Activated T-helper 1 cell treated with Interleukin-2 at 50 U/mL for 16 hours (primary cell): ENCODE measurements at places on chromosomes 3 and 15.
A peak's percentile ranks its signal among the peaks of the same experiment; 100 is the strongest.

DNA sequence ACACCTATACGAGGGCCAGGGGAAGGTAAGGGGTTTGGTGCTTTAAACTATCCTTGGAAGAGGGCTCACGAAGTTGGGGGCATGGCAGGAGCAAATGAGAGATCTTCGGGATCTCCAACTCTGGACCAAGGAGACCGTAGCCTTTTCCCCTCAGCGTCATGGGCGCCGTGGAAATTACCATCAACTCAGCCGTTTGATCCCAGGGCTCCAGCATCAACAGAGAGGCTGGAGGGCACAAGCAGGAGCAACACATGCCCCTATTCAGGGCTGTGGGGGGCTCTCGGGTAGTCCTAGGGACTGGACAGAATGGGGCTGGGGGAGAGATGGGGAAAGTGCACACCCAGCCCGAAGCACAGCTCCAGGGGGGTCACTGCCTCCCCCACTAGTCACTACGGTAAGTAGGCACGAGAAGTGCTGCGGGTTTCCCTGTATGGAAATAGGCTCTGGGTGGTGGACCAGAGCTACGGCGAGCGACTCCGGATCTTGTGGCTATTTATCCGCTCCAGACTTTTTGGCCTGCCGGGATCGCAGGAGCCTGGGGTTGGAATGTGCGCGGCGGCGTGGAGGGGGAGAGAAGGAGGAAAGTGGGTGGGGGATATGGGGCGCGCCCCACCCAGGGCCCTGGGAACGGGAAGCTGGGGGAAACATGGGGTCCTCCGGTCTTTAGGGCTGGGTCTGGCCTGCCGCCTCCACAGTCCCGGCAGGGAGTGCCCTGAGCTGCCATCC is 539 bp upstream of the LAMB2 start:
- no peak for DNase-seq

DNA sequence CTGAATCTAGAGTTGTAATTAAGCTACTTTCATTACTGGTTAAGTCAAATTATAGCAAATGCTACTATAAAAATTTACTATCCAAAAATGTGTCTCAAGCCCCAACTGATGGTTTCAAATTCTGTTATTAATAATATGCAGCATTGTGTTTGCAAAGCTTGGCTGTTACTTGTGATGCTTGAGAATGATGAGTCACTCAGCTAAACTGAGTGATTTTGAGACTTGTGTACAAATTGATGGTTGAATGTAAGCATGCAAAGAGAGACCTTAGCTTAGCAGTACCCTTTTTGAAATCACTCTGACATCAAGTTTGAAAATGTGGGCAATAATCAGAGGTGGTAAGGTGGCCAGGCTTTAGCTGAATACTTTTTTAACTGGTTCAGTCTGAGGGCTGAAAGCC is 27.6 kb downstream of the OPA1 start:
- DNase-seq: no peak

GRCh38 chr3:13866041-13866965 is 13.6 kb downstream of the WNT7A start:
- peak; percentile 56 for DNase-seq

GRCh38 chr3:42549131-42549530 is 32.6 kb downstream of the SEC22C start:
- no peak for DNase-seq

- no peak for DNase-seq
Measured at GRCh38 chr15:66156310-66156975, 97.1 kb downstream of the MEGF11 start.

GRCh38 chr3:127964816-127965215 is 49.8 kb downstream of the KBTBD12 start:
- no peak for DNase-seq

DNA sequence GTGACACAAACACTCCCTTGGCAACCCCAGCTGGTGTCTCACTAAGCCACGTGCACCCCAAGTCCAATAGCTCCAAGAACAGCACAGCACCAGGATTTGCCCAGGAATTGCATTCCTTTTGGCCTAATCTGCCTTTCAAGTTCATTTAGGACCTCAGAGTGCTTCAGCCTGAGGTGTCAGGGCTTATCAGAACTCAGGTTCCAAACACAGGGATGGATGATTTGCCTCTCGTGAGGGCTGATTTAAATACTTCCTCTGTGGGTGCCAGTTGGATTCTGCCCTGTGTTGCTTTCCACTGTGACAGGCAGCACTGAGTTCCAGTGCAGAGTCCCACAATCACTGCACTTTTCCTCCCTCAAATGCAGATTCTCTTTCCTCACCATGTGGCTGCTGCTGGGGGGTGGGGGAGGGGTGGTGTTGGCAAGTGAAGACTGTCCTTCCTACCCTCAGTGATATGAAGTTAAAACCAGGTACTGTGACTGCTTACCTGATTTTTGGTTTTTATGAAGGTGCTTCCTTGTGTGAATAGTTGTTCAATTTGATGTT is 204.3 kb upstream of the STAC start:
- DNase-seq: no peak

DNA sequence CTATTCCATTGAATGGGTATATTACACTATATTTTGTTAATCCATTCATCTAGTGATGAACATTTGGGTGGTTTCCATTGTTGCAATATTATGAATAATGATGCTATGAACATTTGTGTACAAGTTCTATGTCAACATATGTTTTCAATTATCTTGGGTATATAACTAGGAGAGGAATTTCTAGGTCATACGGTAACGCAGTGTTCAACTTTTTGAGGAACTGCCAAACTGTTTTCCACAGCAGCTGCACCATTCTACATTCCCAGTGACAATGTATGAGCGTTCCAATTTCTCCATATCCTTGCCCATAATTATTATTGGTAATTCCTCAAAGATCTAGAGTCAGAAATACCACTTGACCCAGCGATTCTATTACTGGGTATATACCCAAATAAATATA is 24.1 kb upstream of the RORA start:
- no peak for DNase-seq

DNA sequence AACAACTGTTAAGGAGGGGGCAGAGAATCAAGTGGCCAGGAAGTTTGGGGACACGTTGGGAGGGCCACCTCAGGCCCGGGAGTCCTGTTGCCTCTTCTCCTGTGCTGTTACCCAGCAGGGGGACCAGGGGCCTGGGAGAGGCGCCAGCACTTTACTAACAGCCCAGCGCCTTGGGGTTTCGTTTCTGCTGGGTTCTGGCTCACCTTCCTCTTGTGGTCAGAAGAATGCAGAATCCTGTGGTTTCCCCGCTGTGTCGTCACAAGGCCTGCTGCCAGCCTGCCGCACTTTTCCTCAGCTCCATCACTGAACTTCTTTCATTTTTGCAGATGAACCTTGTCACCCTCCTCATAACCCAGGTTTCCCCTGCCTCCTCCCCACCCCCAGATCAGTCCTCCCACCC is 67.7 kb downstream of the SLC30A4 start:
- DNase-seq: peak; percentile 43

DNA sequence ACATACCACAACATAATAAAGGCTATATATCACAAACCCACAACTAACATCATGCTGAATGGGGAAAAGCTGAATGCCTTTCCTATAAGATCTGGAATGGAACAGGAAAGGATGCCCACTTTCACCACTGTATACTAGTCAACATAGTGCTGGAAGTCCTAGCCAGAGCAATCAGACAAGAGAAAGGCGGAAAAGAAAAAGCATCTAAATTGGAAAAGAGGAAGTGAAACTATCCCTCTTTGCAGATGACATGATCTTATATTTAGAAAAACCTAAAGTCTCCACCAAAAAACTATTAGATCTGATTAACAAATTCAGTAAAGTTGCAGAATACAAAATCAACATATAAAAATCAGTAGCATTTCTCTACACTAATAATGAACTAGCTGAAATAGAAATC is 14.6 kb upstream of the PIK3CA start:
- DNase-seq: no peak

DNA sequence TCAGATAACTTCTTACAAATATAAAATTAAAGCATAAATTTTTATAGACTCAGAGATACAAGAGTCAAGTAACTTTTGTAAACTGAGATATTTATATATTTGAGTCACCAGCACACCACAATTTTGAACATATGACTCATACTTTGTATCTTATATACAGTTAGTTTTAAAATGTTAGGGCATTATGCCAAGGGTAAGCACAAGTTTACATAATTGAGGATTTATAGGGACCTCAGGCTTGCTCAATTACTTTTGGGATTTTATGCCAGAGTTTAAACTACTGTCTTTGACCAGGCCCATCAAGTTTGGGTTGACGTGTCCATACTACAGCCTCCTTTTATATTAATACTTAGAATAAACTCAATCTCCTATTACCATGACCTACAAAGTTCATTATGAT is 7.4 kb upstream of the FGF7 start:
- no peak for DNase-seq

- DNase-seq: no peak
Measured at GRCh38 chr3:41111011-41111410, 88.3 kb upstream of the CTNNB1 start.

DNA sequence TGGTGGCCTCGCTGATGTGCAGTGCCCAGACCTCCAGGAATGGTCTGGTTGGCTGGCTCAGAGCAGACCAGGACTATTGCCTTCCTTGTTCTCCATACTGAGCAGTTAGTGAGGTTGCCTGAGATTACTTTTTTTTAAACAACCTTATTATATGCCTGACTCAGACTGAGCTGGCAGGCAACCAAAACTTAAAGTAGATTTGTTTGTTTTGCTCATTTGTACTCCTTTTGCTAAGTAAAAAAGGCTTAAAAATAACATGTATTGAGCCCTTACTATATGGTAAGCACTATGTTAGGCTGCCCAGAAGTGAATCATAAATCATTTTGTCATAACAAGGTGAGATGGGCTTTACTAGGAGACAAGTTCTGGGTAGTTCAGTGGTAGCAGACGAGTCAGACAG is 92.4 kb downstream of the GHSR start:
- DNase-seq: no peak

DNA sequence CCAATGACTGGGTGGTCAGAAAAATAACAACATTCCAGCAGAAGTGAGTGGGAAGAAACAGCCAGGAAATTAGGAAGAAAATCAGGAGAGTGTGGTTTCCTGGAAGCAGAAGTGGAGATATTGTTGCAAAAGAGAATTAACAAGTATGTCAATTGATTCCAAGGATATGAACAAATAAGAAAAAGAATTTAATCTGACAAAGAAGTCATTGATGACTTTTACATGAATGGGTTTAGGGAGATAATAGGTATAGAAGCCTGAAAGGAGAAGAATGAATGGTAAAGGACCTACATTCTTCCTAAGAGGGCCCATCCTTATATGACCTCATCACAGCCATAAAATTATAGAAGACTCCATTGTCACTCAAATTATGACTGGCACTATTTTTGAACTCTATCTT is 1440.1 kb downstream of the OTOL1 start:
- no peak for DNase-seq

DNA sequence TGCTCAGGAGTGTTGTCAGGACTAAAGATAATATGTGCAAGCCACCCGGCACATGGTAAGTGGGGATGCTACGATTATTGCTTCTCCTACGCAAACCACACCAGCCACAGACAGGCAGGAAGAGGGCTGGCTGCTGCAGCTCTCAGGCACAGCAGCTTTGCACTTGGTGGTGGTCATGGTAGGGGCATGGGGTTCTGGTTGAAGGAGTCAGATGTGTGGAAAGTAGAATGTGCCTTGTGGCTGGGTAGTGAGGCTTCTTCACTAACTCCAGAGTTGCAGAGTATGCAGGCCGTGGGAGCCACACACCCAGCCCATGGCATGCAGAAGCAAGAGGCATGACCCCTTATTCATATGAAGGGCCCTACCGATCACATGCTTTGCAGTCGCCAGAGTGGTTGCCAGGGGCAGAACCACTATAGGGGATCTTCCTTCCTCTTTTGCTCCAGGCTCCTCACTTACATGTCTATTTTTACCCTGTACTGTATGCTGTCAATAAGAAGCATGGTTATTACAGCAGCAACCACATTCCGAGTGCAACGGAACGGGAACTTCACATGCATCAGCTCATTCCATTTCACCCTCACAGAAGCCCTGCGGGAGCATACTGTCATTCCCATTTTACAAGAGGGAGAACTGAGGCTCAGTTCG is 59.2 kb upstream of the HERC1 start:
- peak; percentile 55 for DNase-seq

DNA sequence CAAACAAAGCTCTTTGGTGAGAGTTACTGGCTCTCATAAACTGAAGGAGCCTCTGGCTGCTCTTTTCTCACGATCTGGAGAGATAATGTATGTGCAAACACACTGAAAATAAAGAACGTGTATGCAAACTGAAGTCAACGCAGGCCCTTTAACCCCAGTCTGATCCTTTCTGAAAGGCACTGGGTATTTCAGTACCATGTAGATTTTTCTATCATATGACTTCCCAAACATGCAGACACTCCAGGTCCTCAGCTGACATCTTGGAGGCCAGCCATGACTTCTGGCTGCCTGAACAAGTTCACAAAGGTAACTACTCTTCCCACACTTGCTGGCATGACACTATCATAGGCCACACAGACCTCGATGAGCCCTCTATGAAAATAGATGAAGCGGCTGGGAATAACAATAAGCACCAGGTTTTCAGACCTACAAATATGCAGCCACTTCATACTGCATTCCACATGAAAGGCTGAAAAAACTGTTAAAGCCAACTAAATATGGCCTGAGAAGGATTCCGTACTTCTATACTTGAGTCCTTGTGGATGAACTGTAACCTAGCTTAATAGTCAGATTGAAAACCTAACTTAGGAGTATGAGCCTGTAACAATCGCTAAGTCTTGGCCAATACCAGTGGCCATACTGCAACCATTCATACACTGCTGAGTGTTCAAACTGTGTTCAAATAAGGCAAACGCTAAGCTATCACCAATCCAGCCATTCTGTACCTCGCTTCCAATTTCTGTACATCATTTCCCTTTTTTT is 121.3 kb downstream of the THRB start:
- DNase-seq: no peak

GRCh38 chr15:61079529-61079928 is 149.6 kb downstream of the RORA start:
- DNase-seq: no peak

GRCh38 chr3:147410116-147410525 is 956 bp downstream of the ZIC1 start:
- DNase-seq: no peak

- no peak for DNase-seq
Measured at GRCh38 chr3:149085828-149086231, 503 bp downstream of the HLTF start.

GRCh38 chr3:104040896-104041295 is 1325.8 kb upstream of the ALCAM start:
- DNase-seq: no peak

DNA sequence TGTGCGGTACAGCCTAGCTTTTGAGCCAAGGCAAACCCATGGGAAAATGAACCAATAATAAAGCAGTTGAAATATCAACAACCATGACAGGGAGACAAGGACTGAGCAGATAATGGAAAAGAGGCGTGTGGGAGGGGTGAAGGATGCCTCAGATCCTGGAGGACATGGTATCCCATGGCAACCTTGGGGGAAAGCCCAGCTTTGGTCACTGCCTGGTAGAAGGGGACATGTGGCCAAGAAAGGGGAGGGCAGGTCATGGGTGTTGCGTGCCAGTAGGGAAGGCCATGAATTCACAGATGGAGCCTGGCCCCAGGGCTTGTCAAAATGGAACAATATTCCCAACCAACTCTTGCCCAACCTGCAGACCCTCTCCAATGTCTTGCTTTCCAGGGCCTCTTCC is 140.5 kb upstream of the SMAD3 start:
- DNase-seq: no peak
